ENCODE measurements at places on chromosomes 7 and 10.
A peak's percentile ranks its signal among the peaks of the same experiment; 100 is the strongest.

- DNase-seq: no peak
Observed at GRCh38 chr10:43885252-43885651, 236.6 kb upstream of the ZNF32 start.

DNA sequence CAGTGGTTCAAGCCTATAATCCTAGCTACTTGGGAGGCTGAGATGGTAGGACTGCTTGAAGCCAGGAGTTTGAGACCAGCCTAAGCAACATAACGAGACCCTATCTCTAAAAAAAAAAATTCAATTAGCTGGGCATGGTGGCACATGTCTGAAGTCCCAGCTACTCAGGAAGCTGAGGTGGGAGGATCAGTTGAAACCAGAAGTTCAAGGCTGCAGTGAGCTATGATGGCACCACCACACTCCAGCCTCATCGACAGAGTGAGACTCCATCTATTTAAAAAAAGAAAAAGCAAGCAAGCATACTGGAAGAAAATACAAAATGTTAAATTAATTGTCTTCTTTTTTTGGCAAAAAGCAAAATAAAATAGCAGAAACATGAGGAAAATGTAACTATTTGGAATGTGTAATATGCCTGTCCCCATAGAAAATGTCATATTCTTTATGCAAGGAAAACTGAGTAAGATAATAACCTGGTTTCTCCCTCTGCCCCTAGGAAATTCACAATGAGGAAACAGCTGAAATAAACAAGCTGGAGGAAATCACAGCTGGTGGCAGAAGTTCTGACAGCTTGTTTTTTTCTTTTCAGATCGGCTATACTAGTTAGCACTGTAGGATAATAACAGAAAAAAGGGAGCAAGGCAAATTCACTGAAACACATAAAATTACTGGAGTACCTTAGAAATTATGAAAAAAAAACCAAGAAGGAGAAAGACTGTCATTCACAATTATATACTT lies 48.5 kb downstream of the HERPUD2 start:
- no peak for DNase-seq

GRCh38 chr7:159066816-159067575 lies 77.7 kb downstream of the VIPR2 start:
- DNase-seq: no peak

DNA sequence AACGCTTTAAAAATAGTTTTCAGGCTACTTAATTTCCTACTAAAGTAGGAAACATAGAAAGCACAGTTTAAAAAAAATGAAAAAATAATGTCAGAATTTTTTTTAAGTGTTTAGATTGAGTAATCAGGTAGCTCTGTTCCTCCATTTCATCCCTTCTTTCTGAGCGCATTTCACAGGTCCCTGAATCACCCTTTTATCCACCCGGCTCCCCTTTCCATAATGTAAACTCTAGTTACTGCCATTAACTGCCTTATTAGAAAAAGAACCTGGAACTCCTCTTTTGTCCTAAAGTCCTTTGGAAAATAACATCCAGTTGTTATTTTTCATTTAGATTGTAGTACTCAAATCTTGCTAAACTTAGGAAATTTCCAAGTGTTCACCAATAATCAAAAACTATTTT lies 5.8 kb downstream of the KCND2 start:
- DNase-seq: no peak

GRCh38 chr10:107415446-107415845 lies 250.9 kb upstream of the SORCS1 start:
- DNase-seq: no peak

- DNase-seq: no peak
Observed at GRCh38 chr7:36736090-36736898, 12.0 kb upstream of the AOAH start.

DNA sequence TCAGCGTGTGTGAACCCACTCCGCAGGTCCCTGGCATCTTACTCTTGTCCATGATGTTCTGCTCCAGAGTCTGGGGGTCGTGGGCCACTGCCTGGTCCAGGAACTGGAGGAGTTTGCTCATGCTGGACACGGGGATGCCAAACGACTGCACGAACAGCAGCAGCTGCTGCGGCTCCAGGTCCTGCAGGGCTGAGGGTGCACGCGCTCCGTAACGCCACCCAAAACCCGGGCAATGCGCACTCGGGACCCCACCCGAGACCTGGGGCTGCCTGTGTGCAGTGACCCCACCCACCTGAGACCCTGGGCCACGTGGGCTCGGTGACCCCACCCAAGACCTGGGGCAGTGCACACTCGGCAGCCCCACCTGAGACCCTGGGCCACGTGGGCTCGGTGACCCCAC lies 22.0 kb upstream of the MICALL2 start:
- DNase-seq: no peak

- no peak for DNase-seq
Observed at GRCh38 chr10:75066271-75066670, 45.2 kb upstream of the SAMD8 start.

DNA sequence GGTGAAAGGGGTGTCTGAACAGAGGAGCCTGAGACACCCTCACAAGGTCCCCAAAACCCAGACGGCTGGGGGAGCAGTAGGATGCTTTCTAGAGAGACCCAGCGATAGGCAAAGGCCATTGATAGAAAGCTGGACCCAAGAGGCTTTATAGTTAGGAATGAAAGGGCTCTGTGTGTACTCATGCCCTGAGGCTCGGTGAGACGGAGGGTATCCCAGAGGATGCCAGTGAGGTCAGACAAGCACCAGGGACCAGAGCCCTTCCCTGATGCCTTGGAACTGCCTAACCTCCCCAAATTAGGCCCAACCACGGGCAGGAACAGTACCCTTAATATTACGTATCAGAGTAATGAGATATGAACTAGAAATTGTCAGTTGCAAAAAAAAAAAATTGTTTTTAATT lies 48.6 kb upstream of the RTKN2 start:
- DNase-seq: no peak

GRCh38 chr7:116863936-116864500 lies 1.6 kb downstream of the CAPZA2 start:
- DNase-seq: no peak

GRCh38 chr10:44975431-44976331 lies 2.9 kb downstream of the DEPP1 start:
- peak; percentile 83 for DNase-seq

DNA sequence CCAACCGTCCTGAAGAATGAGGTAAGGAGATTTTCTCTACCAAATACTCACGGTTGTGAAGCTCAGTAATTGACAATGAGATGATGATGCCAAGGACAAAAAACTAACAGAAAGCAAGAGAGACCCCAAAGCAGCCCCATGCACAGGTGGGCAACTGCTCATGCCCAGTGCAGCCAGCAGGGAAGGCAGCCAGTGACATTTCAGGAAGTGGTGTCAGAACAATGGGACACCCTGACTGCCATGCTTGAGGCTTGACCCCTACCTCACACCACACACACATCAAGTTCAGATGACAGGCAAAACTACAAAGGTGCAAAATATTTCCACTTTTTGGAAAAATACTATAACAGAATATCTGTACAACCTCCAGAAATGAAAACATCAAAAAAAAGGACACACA lies 66.9 kb downstream of the CFAP46 start:
- no peak for DNase-seq

- no peak for DNase-seq
Observed at GRCh38 chr7:22317632-22318031, 39.3 kb downstream of the RAPGEF5 start.

GRCh38 chr7:46545790-46546189 lies 624.7 kb upstream of the IGFBP3 start:
- DNase-seq: no peak

GRCh38 chr10:114800361-114800760 lies 21.2 kb upstream of the FHIP2A start:
- DNase-seq: no peak

GRCh38 chr7:74627661-74628411 lies 29.7 kb upstream of the GTF2I start:
- DNase-seq: peak; percentile 73

GRCh38 chr10:48611133-48611532 lies 6.3 kb upstream of the ARHGAP22 start:
- DNase-seq: no peak

- peak; percentile 60 for DNase-seq
Observed at GRCh38 chr7:14691597-14692203, 210.9 kb downstream of the DGKB start.

DNA sequence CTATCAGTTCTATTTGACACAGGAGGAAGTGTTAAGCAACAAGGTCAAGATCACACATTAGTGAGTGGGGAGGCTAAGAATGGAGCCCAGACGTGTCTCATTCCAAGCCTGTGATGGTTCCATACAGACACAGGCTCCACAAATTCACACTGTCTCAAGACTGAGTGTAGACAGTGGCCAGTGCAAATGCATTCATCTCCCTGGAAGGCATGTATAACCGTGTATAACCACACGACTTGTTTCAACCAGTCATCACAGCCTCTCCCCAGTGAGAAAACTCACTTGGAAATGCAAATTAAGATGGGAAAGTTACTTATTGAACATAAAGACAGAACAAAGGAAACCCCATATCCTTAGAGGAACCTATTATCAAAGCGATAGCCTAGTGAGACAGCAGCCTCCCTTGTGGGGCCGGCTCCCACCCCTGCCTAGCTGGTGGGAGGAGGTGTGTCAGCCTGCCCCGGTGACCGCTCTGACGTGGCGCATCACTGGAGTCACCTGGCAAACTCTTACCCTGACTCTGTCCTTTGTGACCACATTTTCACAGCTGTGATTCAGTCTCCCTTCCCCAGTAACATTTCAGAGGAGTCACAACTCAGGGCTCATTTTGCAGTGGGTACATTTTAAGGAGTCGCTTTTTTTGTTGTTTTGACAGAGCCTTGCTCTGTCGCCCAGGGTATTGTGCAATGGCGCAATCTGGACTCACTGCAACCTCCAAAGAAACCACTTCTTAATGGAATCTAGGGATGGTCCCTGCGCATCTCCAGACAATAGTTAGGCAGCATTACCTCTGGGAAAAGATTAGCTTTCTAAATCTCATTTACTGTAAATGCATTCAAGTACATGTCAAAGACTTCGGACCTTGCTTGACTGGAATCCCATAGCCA lies 126.6 kb upstream of the PARD3 start:
- DNase-seq: no peak

DNA sequence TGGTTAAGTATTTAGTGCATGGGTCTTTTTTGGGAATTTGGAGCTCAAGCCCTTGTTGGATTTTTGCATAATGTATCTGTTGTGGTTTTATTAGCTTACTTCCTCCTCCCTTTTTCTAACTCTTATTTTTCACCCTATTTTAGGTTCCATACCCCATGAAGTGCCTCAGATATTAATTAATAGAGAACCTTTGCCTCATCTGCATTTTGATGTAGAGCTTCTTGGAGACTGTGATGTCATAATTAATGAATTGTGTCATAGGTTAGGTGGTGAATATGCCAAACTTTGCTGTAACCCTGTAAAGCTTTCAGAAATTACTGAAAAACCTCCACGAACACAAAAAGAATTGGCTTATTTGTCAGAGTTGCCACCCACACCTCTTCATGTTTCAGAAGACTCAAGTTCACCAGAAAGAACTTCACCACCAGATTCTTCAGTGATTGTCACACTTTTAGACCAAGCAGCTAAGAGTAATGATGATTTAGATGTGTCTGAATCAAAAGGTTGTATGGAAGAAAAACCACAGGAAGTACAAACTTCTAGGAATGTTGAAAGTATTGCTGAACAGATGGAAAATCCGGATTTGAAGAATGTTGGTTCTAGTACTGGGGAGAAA lies 28.0 kb downstream of the SIRT1 start:
- no peak for DNase-seq

DNA sequence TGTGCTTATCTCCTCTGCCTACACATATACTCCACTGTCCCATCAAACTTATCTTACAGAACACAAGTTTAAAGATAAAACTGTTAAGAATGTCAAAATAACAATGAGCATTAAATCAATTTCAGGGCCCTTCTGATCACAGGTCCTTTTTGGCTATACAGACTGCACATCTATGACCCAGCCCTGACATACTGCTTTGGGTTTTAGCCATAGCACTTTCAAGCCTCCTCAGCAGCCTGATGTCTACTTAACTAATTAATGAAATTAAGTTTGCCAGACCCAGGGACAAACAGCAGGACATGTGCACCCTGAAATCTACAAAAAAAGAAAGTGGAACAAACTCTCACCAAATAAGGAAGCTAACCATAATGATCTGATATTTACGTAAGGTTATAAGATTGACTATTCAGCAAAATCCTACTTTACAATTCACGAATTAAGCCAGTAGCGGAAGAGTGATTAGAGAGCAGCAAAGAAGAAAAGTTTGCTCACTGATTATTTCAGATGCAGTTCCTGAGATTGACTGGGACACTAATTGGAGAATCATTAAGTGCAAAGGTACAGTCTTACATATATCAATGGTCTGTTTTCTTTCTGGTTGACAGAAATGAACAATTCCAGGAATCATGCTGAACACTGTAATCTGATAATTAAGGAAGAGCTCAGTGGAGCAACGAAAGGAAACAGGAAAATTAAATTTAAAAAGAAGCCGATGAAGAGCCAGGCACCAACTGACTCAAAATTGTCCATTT lies 669.3 kb upstream of the LRRN3 start:
- no peak for DNase-seq

DNA sequence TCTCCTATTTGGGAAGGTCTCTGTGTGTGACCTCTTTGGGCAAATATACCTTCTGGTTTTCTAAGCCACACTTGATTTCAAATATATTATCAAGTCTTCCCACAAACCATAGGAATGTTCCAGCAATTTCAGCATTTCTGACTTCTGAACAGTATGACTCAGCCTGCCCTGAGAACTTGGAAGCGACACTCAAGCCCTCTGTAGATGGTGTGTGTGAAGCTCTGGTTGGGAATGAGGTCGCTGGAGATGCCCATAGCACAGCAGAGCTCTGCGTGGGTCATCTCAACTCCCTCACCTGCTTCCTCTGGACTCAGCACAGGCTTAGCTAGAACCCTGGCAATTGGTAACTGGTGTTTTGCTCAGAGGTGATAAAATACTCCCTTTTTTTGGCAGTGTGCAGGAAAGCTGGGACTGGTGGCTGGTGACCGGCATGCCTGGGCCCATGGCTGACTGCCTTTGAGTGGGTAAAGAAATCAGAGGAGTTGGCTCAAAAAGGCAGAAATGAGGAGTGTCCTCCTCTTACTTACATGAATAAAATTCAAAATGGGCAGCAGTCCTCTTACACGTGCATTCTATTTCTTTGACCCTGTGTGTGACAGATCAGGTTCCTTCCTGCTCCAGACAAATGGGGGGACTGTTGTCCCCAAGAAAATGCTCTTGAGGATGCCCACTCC lies 87.5 kb upstream of the NRP1 start:
- no peak for DNase-seq

- DNase-seq: peak; percentile 27
Observed at GRCh38 chr10:49572594-49573114, 33.7 kb upstream of the ERCC6 start.
